Daoy (cell line): ENCODE measurements at places on chromosomes 4 and X.

DNA sequence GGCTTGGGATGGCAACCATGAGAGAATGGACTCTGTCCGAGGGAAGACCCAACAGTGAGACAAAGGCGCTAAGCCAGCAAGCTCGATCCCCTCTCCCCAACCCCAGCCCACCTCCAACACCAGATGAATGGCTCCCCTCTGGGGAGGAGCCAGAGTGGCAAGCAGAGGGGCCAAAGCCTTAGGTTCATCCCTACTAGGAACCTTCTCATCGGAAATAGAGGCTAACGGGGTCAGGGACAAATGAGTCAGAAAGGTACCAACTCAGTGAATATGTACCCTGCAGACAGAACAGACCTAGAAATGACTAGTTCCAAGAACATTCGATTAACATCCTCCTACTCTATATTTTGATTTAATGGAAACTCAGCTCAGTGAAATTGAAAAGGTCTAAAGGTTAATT lies 73.9 kb downstream of the NSG1 start:
- DNase-seq, result no peak

GRCh38 chr4:38095691-38096090 lies 135.5 kb downstream of the PTTG2 start:
- DNase-seq, result no peak

- DNase-seq, result peak; percentile 11
Observed at GRCh38 chr4:931194-931959, 739 bp downstream of the GAK start.

GRCh38 chr4:743463-744211 lies 38.0 kb downstream of the PCGF3 start:
- DNase-seq, result no peak

GRCh38 chr4:140213749-140214148 lies 59.8 kb upstream of the MAML3 start:
- peak; percentile 29 for DNase-seq

DNA sequence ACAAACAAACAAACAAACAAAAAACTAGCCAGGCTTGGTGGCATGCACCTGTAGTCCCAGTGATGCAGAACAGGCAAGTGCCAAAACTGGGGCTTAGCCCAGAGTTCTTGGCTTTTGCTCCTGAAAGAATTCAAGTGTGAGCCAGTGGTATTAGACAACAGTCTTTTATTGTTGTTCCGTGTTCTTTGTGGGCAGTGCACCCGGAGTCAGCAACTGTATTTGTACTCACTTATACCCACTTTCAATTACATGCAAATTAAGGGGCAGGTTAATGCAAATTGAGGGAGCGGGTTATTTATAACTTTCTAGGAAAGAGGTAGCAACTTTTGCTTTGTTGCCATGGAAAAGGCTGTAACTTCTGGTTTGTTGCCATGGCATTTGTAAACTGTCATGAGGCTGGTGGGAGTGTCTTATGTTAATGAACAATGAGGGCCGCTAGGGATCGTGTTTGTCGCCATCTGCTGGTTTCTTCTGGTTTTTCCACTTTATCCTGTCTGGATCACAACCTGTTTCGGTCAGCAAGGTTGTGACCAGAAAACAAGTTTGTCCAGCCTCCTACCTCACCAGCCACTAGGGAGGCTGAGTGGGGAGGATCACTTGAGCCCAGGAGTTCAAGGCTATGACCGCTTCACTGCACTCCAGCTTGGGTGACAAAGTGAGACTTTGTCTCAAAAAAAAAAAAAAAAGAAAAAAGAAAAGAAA lies 88.8 kb upstream of the ESX1 start:
- DNase-seq, result peak; percentile 54

DNA sequence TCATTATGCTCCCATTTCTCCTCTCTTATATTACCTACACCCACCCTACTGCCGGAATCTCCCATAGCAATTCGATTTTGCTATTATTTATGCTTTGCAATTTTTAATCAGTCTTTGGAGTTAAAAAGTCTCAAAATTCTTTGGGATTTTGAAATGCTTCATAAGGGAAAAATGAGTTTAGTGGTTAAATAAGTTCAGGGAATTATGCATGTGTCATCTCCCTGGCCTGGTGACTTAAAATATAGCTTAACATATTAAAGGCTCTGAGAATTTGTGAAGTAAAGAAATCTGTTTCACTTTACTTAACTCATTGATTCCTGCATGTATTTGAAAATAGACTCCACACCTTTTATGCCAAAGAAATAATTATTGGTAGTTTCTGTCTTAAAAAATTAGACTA lies 185.1 kb upstream of the DIPK2B start:
- DNase-seq, result no peak

DNA sequence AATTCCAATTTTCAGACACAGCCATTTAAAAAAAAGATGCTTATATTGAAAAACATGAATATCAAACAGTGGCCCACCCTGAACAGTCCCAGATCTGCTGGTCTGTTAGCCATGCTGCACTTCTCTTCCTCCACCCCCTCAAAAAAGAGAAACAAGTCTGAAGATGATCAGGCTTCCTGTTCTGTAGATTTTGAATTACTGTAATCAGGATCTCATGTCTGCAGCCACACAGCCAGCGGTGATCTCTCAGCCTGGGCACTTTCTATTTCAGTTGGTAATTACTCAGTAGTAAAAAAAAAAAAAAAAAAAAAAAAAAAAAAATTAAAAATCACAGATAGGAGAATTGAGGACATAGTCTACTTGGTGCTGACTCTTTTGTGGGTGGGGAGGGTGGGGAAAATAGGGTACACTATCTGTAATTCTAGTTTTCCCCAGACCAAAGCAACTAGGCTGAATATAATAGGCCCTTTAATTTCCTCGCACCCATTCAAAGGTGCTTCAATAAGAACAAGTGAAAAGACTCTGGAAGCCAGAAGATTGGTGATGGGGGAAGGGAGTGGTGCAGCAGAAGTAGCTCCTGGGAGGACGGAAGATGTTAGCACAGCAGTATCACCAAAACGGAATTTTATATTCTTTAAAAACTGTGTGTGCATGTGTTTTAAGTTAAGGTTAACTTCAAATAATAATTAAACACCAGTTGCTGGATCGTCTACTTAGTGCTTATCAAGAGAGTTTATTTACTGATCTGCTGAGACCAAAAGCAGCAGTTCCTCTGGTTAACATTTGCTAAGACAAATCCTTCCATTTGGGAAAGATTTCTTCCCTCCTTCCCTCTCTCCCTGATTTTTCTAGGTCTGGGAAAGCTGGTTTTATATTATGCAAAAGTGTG lies 47.0 kb downstream of the SPRY1 start:
- no peak for DNase-seq

DNA sequence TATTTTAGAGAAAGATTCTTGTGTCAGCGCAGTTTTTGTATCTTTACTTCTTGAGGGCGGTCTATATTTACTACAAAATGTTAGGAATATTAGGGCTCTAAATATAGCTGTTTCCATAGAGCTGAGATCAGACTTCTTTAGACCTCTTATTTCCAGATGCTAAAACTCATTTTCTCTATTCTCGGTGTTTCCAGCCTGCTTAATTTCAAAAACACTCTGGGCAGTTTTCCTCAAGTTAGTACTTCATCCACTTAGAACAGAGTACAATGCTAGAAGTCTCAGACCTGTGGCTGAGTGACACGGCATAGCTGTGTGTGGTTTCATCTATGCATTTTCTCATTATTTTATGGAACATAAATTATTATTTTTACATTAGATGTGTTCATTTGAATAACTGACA lies 346.6 kb downstream of the PABPC4L start:
- DNase-seq, result no peak

DNA sequence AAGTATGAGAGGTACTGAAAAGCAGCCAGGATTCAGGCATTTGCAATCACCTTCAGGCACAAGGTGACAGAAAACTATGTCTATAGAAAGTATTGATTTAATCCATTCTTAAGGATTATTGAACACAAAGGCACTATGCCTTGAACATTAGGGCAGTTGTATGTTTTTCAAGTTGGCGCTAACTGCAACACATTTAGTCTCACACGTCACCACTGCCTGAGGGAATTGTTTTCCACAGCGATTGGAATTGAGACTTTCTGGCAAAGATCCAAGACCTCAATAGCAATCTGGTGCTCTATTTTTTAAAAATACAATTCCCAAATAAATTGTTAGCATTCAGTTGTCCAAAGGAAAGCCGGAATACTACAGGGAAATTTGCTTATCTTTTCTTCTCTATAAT lies 52.7 kb upstream of the FTHL17 start:
- no peak for DNase-seq
